ENCODE measurements at places on chromosomes 7 and 10.

DNA sequence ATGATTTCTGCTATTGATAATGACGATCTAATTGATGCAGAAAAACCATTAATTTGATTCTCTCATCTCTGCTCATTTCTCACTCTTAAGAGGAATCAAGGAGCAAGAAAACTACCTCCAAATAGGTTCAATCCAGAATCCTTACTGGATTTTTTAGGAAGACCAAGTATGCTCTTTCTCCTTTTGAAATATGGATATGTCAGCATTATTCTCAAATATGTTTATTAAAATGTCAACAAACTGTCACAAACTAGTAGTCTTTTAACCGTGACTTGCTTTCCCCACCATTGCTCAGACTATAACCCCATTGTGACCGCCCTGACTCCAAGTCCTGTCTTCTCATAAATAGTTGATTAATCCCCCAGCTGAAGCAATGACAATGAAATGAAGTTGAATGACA is 1.1 kb upstream of the ATOH7 start:
- no peak for DNase-seq

DNA sequence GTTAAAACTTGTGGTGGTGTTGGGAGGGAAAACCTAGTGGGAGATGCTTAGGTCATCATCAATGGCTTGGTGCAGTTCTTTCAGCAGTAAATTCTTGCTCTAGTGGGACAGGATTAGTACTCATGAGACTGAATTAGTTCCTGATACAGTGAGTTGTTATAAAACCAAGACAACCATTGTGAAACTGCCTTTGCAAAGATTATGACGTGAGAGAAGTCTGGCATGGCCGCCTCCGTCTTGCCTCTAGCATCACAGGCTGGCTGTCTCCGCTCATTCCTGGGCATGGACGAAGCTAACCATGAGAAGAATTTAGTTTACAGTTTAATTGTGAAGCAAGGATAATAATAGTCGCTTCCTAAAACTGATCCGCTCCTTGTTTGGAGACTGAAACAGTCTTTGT is 186.4 kb downstream of the KIF20B start:
- no peak for DNase-seq

DNA sequence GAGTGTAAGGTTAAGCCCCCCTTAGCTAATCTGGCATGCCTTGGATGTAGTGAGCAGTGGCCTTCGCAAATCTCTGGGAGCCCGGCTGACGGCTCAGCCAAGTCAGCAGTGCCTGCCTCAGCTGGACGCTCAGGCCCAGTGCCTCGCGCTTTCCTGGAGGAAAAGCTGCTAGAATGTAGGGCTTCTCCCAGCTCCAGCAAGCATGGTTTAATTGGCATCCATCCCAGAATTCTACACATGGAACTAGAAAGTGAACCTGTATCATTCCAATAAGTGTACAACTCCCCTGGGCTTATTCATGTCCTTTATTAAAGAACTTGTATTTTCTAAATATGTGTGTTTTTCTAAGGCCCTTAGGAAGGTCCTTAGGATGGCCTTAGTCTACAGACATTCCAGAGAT is 287.8 kb upstream of the SHH start:
- DNase-seq, result no peak

- DNase-seq, result no peak
Measured at GRCh38 chr10:101032637-101033224, 1.7 kb downstream of the SFXN3 start.

GRCh38 chr10:83427101-83427500 is 712.2 kb upstream of the GHITM start:
- DNase-seq, result no peak

DNA sequence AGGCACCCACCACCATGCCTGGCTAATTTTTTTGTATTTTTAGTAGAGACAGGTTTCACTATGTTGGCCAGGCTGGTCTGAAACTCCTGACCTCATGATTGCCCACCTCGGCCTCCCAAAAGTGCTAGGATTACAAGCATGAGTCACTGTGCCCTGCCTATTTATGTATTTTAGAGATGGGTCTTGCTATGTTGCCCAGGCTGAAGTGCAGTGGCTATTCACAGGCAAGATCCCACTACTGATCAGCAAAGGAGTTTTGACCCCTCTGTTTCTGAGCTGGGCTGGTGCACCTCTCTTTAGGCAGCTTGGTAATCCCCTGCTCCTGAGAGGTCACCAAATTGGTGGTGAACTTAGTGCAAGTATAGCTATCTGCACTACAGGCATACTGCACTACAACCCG is 6.2 kb downstream of the ABHD11 start:
- no peak for DNase-seq

DNA sequence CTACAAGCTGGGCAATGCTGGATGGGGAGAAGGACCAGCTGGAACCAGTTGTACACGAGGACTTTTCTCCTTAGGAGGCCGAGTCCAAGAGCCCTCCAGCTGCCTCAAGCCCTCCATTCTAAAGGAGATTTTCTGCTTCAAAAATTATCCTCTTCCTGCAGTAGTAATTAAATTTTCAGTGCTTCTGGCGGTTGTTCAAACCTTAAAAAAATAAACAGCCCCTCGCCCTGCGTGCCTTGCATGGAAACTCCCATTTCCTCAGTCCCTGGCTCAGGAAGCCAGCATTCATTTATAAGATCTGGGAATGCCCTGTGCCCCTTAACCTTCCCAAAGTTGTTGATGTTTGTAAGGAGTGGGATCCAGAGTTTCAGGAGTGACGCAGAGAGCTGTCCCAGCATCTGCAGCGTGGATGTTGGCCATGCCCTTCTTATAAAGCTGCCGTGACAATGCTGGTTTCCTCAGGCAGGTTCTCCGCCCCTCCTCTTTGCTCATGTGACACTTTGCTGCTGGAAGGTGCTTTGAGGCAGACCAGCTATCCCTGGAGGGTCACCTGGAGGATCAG is 24.0 kb upstream of the ACTR3B start:
- no peak for DNase-seq

DNA sequence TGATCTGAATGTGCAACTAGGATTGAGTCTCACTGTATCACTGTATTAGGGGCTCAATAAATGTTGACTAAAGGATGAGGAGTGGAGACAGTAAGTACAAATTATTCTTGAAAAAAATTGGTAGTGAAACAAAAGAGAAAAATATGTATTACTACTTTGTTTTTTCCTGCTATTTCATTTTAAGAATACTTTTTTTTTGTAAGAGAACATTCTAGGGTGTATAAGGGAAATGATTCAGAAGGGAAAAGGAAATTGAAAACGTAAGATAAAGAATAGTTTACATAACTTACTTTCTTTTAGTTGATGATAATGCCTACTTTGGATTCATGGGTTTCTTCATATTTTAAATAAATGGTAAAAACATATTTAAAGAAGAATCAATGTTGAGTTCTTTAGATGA is 9.6 kb downstream of the CAPZA2 start:
- no peak for DNase-seq

DNA sequence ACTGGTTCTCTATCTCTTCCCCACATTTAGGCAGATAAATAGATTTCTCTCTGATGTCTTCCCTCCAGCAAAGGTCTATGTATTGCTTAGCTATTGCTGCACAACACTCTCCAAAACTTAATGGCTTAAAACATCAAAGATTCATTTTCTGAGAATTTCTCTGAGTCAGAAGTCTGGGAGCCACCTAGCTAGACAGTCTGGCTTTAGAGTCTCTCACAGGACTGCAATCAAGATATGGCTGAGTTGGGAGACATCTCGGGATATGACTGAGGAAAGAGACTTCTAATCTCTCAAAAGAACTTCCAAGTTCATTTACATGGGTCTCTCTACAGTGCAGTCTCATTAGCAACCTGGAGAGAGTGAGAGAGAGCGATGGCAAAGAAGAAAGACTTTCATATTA is 553.6 kb upstream of the GHITM start:
- no peak for DNase-seq

DNA sequence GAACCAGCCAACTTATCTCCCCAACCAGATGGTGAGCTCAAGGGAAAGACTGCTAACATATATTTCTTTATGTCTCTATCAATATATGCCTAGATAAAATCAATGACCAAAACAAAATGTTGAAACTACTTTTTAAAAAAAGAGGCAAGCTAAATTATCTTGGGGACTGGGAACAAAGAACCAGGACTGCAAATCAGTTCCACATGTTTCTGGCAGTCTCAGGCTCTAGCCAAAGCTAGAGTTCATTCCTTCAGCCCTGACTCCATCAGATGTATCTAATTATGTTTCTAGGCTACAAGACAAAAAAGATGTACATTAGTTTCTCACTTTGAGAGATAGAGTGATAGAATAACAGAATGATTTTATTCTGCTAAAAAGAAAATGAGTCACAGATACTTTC is 1290.3 kb upstream of the SORCS1 start:
- no peak for DNase-seq

GRCh38 chr10:5071411-5072198 is 22.6 kb upstream of the AKR1C3 start:
- no peak for DNase-seq

- no peak for DNase-seq
Measured at GRCh38 chr10:95908450-95908849, 675 bp downstream of the CC2D2B start.

DNA sequence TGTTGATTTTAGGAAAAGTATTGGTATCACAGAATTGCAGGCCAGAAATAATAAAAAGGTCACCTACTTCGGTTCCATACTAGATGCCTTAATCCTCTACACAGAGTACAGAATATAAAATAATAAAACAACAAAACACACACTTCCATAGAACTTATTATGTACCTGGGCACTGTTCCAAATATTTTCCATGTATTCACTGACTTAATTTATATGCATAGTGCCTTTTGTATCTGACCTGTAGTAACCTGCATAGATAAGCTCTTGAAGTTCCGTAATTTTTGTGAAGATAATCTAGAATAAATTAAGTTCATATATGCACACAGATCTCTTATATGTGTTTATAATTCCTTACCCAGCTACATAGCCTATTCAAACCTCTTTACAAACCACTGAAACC is 78.3 kb downstream of the RAPGEF5 start:
- no peak for DNase-seq

- no peak for DNase-seq
Measured at GRCh38 chr7:148914208-148914777, 30.2 kb upstream of the EZH2 start.

DNA sequence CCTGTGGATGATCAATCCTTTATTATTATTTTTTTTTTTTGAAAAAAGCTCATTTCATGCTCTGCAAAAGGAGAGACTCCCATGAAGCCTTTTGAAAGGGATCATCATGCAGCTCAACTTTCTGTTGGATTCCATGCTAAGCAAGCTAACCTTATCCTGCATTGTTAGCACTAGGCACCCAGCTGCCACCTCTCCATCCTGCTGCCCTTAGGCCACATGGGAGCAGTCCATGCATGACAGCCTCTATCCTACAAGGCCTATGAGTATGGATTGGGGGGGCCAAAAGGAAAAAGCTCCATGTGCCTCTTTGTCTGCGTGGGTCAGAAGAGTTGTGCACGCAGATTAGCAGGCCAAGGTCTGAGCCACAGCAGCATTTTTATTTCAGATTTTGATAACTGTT is 19.2 kb downstream of the SMNDC1 start:
- DNase-seq, result no peak

GRCh38 chr7:1081931-1082401 is 5.9 kb upstream of the GPER1 start:
- no peak for DNase-seq
